ENCODE measurements at places on chromosomes 2 and 18. TPM values are rescaled to one million over a fixed set of nuclear protein-coding genes. Genes with fewer than 3 reads are reported as not detected.

Gene ATOH8
- 7.1 TPM for total RNA-seq

Gene PXDN
- total RNA-seq: 488 TPM

Gene FKBP1B
- 12.6 TPM for total RNA-seq

Gene AKAIN1
- not detected for total RNA-seq

All from osteocyte (in vitro differentiated cells).